ENCODE measurements at places on chromosomes 7 and 10.
A peak's percentile ranks its signal among the peaks of the same experiment; 100 is the strongest.

DNA sequence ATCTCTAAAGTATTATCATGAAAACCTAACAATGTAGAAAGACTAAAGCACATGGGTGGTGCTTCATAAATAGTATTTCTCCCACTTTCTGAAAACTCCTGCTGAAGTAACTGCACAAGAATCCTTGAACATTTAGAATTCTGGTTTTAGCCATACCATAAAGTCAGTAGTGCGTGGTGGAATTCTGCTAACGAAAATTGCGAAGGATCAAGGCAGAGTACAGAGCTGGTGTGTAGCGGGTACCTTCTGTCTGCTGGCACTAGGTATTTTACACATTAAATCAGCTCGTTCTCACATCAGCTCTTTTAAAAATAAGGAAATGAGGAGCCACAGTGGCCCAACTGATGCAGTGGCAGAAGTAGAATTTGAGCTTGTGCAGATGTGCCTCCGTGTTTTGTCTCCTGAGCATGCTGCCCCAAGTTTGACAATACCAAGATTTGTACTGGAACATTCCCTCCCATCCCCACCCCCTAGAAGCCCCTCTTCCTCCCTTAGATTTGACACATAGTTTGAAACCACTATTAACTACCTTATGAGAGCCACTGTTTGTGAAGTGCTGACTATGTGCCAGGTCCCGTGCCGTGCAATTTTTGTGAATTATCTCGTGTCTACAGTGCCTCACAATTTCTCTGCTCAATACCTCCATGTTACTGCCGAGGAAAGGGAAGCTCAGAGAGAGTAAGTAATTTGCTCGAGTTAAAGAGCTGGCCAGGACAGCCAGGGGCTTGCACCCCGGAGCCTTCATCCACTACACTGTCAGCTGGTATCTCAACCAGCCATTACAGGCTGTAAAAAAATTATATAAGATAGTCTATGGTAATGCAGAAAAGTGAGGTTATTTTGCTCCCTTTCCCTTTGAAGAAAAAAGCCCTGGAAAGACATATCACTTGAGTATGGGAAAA is 66.9 kb downstream of the EGFR start:
- no peak for DNase-seq

DNA sequence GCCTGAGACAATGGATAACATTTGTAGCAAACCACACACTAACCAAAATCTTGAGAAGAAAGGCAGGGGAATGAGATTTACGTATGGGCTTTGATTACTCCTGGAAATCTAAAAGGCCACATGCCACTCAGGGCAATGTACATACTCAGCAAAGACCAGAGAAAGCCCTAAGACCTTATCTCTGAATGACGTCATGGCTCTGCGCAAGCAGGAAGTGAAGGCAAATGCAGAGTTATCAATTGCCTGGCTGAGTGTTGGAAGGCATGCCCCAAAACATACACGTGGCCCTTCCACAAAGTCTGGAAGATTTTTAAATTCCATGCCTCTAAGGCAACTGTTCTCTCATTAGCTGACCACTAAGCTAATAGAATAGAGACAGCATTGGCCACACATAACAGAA is 90.9 kb upstream of the NRBF2 start:
- DNase-seq: no peak

DNA sequence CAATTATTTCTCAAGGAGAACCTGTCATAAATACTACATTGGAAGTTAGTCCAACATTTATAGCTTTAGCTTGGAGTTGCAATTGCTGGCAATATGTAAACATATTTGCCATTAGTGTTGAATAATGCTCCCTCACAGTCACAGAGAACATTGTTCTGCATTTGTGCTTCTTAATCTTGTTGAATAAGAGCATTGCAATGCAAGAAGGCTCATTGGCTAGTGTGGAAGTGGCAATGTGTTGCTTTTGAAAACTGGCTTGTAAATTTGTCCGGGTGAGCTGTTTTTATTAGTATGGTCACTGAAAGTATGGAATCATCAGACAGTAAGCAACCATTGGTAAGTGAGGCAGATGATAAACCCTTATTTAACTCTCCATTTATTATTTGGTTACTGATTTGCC is 47.7 kb upstream of the MBL2 start:
- DNase-seq: no peak

GRCh38 chr10:114684084-114684821 is 26.2 kb upstream of the ABLIM1 start:
- no peak for DNase-seq

- no peak for DNase-seq
Observed at GRCh38 chr7:77685233-77685632, 11.0 kb upstream of the RSBN1L start.

GRCh38 chr10:61901829-61902444 is 438 bp downstream of the ARID5B start:
- no peak for DNase-seq

DNA sequence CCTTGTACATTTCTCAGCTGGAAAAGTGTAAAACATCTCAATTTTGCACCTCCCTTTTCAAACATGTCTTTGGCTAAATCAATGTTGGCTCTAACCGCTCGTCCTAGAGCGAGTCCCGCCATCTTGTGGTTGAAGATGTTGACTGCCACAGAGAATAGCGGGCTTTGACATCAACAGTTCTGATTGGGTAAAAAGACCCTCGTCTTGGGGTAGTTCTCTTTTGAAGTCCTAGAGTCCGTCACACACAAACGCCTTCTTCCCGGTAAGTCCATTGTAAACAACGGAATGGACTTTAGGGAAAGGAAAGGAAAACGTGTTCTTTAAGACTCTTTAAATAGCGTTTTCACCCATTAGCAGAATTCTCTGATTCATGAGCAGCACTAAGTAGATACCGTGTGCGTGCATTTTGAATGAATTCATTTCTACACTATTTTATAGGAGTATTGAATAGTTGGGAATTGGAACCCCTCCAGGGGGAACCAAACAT is 452 bp upstream of the RPP30 start:
- DNase-seq: peak; percentile 74

- no peak for DNase-seq
Observed at GRCh38 chr10:51501396-51501795, 198.0 kb downstream of the CSTF2T start.

DNA sequence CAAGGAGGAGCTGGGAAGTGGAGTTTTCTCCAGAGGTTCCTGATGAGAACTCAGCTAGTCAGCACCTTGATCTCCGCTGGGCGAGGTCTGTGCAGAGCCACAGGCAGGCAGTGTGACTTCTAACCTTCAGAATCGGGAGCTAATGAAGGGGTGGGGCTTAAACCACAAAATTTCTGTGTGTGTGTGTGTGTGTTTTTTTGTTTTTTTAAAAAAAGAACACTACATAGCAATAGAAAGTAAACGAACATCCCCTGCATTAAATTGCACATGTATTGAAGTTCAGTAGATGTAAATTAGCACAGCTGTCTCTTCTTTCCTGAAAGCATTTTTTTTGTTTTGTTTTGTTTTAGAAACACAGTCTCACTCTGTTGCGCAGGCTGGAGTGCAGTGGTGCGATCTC is 46.2 kb downstream of the RBM17 start:
- no peak for DNase-seq

DNA sequence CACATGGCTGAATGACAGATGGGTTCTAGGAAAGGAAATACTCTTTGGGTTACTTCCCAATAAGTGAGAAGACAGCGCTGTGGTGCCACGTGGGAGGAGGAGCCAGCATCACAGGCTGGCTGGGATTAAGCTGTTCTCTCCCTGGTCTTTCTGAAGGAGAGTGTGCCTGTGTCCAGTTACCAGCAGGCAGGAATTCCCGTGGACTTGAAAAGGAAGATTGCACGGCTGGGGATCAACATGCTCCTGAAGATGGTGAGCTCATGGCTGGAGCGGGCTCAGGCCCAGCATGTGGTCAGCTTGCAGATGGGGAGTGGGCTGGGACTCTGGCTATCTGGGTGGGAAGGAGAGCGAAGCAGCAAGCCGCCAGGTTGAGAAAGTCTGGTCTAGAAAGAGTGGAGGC is 8.1 kb downstream of the ADCK2 start:
- no peak for DNase-seq

DNA sequence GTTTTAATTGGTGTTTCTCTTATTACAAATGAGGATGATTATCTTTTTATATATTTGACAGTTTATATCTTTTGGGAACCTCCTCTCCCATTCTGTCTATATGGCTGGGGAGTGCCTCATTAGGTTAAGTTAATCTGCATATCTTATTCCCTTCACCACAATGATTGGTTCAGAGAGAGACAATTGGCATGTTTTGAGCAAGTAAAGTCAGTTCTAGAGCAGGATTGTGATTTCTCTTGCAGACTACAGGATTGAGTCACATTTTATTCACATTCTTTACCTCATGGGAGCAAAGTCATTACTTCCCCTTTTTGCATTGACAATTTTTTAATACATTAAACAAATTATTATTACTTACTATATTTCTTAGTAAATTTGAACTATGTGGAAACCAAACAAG is 345.6 kb downstream of the MDFIC start:
- no peak for DNase-seq

DNA sequence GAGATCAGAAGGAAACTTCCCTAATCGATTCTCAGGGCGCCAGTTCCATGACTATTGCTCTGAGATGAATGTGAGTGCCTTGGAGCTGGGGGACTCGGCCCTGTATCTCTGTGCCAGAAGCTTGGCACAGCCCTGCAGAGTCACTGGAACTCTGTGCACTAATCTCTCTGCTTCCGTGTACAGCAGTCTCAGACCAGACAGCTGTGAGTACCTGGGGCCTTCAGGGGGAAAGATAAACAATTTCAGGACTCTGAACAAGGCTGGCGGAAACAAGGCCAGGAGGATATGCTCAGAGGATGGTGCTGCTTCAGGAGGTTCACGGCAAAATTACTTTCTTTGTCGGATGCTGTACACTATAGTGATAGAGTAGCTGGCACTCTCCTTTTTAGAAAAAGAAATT is 131.7 kb upstream of the PRSS58 start:
- no peak for DNase-seq

GRCh38 chr10:112708461-112708860 is 241.6 kb upstream of the TCF7L2 start:
- no peak for DNase-seq

DNA sequence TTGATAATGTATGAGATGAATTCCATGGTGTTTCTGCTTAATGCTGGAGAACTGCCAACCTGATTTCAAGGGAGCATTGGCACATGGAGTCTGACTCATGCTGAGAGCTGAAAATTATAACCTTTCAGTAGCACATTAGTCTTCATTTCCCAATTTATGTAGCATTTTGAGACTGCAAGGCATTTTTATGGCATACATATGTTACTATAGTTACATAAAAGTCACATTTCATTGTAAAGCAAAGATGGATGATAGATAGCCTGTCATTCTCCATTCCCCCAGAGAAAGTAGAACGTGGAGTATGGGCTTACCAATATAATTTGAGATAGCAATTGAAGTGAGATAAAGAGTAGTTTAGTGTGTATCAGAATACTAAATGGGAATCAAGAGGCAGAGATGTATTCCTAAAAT is 103.1 kb downstream of the SLC16A9 start:
- DNase-seq: no peak

GRCh38 chr7:4944939-4945338 is 14.0 kb downstream of the MMD2 start:
- DNase-seq: no peak

GRCh38 chr10:132691711-132692153 is 94.2 kb downstream of the NKX6-2 start:
- no peak for DNase-seq

DNA sequence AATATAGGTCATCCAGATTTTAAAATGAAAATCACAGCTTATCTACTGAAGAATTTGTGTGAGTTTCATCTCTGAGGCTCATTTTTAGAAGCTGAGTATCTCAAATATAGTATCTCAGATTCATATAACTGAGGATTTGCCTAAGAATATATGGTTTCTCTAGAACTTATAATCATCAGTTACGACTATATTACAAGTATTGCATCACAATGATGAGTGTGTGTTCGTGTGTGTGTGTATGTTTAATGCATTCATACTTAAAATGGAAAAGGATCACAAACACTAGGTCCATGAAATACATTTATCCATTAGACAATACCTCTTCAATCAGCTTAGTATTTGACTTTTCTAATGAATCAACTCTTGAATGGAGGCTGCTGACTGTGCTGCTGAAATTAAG is 21.3 kb downstream of the RUFY2 start:
- no peak for DNase-seq

DNA sequence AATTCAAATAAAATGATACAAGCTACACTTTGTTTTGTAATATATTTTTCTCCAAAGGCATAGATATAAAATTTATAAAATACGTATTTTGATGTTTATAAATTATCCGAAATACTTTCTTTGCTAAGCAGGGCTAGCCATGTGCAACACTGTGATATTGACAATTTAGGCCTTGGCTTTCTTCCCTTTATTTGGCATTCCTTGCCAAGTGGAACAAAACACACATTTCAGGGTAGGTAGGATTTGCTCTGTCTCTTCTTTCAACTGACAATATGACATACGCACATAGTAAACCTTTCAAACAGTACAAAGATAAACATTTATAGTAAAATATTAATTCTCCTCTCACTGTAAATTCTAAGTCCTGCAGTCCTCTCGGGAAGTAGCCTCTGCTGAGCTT is 103.3 kb upstream of the POT1 start:
- DNase-seq: no peak

GRCh38 chr10:35480142-35480541 is 125.0 kb upstream of the GJD4 start:
- no peak for DNase-seq

DNA sequence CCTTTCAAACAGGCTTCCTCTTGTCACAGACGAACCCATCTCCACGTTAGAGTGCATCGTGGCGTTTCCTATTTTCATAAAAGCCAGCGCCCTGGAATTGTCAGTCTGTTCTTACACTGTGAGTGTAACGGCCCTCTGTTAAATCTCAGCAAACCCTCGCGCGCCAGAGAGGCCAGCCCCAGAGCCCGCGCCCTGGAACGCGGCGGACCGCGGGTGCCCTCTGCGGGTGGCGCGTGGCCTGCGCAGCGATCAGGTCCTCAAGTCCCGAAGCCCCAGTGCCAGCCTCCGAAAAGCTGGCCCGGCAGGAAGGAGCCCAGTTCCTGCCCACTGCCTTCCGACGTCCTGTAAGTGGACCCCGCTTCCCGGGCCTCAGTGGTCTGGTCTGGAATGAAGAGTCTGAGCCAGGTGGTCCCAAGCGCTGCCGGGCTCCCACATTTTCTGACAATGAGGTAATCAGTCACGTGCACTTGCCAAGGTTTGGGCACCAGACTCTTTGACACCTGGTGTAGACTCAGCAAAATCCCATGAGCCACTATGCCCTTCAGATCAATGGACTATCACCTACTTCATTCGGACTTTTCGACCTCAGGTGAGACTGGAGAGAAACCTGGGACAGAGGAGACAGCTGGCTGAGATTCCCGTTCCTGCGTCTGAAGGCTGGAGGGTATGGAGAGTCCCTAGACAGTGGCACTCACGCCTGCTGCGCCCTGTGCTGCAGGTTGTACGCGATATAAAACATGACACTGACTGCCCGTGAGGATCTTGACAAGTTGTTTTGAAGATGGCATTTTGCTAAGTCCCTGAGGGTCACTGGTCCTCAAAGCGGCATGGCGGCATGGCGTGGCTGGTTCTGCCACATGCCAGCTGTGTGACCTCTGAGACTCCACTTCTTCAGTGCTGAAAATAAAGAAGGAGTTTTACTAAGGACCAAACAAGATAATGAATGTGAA is 109.4 kb upstream of the LANCL2 start:
- peak; percentile 88 for DNase-seq

GRCh38 chr10:121134711-121135110 is 283.5 kb downstream of the WDR11 start:
- no peak for DNase-seq
